Activated CD4-positive, alpha-beta memory T cell treated with anti-CD3 and anti-CD28 coated beads for 36 hours (primary cell): ENCODE measurements at places on chromosomes 7 and 10. TPM values are rescaled to one million over a fixed set of nuclear protein-coding genes. Genes with fewer than 3 reads are reported as not detected.

GRCh38 chr7:24504040-24504439 lies 69.2 kb upstream of the PALS2 start:
- no peak for DNase-seq

DNA sequence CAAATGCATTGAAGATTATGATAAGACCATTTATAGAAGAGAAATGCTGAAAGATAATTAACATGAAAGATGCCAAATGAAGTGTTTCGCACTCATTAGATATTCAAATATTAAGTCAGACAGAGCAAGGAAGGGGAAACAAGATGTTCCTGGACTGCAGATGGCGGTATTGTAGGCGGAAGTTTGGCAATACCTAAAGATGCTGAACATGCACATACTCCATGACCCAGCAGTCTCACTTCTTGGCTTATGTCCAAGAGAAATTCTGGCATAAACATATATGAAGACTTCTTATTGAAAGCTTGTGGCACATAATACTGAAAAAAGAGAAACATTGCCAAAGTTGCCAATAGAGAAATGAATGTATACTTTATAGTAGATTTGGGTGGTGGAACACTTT lies 325.4 kb upstream of the SEMA3C start:
- DNase-seq: no peak

GRCh38 chr10:122249991-122250750 lies 20.9 kb upstream of the BTBD16 start:
- no peak for DNase-seq

GRCh38 chr10:58254644-58255043 lies 13.1 kb downstream of the IPMK start:
- no peak for DNase-seq

DNA sequence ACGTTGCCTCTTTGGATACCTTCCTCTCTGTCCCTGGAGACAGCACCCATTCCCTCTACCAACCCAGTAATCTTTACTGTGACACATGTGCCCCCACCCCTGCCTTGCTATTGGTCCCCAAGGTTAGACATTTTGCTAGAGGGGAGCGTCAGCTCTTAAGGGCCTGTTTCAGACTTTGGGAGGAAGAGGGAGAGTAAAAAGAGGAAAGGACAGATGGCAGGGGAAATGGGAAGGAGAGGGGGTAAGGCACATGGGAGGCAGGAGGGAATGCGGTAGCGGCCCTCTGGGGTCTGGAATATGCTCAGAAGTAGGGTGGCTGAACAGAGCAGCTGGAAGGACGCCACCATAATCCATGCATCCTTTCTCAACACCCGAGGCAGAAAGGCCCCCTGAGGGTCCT lies 12.2 kb downstream of the BLNK start:
- DNase-seq: no peak

GRCh38 chr10:110657973-110658691 lies 14.0 kb downstream of the RBM20 start:
- no peak for DNase-seq

DNA sequence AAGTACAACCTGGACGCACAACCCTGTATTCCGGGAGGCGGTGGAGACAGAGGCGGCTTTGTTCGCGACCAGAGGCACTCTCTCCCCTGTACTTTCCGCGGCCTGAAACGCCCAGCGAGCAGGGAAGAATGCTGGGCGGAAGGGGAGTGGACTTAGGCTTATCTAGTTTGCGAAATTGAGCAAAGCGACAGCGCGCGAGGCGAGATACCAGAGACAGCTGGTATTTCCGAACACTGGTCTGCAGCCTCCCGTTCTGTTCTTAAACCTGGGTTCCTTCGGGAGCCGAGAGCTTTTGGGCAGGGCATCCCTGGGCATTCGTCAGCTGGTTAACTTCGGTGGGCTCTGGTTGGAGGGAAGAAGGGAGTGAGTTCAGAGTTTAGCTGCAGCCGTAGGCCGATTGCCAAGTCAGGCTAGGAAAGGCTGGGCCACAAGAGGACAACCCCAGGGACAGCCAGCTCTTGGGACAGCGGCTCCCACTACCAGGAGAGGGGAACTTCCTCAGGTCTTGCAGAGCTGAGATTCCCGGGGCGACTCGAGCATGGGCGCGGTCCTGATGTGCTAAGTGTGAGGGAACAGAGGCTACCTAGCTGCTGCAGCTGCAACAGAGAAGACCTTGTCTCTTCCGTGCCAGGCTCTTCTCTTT lies 3.9 kb downstream of the HMX3 start:
- no peak for DNase-seq

GRCh38 chr10:34815185-34816084 lies at the start of gene PARD3:
Gene PARD3, minus strand, starts transcription at chr10:34815296. Its CDS starts 301 bp downstream, at chr10:34814995.
- DNase-seq: peak; percentile 29

Gene C10orf53
- total RNA-seq: not detected

Gene GPR85
- not detected for total RNA-seq

Gene CLDN3
- total RNA-seq: not detected

Gene TSPAN13
- total RNA-seq: 0.76 TPM

Gene PLCE1
- 0.02 TPM for total RNA-seq

Gene AGR3
- not detected for total RNA-seq
